Spinal cord (tissue), 10 donors: ENCODE measurements at places on chromosomes 5 and 9. TPM values are rescaled to one million over a fixed set of nuclear protein-coding genes. Genes with fewer than 3 reads are reported as not detected.

The ALDH1A1 gene
- 10.6 TPM for polyA plus RNA-seq

The F2RL1 gene
- 1.7 TPM for polyA plus RNA-seq

- no peak for DNase-seq
Observed at GRCh38 chr5:15376803-15377202, 123.2 kb upstream of the FBXL7 start.

DNA sequence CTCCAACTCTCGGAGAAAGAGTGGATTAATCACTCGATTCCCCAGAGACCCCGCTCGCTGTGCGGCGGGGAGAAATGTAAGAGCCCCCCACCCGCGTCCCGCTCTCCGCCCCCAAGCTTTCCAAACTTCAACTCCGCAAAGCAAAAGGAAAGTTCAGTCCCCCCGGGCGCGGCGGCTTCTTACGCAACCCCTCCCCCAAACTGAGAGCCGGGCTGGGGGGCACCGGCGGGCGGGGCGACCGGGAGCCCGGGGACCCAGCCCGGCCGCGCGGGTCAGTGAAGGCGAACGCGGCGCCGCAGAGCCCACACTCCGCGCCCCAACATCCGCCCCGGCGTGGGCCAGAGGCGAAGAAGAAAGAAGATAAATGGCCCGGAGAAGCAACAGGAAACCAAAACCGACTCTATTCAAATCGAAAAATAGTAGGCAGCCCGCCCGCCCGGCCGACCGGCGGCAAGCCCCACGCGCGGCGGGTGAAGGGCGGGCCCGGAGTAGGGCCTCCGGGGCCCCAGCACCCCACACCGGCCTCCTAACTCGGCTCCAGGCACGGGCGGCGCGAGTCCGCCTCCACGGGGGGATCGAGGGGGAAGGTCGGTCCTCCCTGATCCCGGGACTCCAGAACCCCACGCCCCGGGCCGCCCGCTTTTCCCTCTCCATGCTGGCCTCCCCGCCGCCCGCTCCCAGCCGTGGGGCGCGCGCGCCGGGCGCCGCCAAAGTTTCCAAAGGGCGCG, 720 bp downstream of the NOTCH1 start:
- DNase-seq: no peak

DNA sequence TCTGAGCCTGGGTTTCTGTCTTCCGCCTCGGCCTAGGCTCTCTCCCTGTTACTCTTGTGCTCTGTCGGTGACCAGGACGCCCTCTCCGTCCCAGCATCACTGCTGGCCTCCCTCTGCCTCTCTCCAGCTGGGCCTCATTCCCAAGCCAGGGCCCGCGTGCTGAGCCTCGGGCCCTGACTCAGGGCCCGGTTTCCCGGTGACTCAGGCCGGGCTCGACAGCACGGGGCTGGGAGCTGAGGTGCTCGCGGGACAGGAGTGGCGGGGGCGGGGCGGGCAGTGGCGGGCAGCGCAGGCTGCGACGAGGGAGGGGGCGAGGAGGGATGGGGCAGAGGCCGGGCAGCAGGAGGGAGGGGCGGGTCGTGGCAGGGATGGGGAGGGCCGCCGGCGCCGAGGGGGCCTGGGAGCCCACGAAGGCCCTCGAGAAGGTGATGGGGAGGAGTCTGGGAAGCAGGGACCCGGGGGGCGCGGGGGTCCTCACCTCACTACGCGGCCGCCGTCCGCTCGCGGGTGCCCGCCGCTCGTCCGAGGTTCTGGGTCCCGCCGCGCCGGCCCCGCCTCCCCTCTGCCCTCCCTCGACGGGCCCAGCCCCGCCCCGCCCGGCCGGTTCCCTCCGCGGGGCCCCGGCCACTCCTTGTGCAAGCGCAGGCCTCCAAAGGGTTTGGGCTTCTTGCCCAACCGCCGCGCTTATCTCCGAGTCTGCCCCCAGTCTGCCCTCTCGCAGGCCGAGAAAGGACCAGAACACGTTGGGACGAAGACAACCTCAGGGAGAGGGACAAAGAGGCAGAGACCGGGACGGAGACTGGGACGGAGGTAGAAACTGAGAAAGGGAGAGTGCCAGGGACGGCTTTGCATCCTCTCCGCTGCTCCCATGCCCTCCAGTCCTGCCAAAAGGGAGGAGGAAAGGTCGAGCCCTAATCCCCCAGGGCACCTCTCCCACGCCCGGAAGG, at the start of gene ARAP3:
Gene ARAP3, minus strand, starts transcription at position 536 of the 947 bp plus-strand sequence. CDS start 1,744 bp downstream, outside the sequence.
- no peak for DNase-seq

The TNFAIP8 gene
- 3.5 TPM for polyA plus RNA-seq

The FAM151B gene
- 3.7 TPM for polyA plus RNA-seq

The PAX5 gene
- 1.2 TPM for polyA plus RNA-seq

The GTF2H2 gene
- 32.1 TPM for polyA plus RNA-seq

The FAM169A gene
- polyA plus RNA-seq: 37.6 TPM

DNA sequence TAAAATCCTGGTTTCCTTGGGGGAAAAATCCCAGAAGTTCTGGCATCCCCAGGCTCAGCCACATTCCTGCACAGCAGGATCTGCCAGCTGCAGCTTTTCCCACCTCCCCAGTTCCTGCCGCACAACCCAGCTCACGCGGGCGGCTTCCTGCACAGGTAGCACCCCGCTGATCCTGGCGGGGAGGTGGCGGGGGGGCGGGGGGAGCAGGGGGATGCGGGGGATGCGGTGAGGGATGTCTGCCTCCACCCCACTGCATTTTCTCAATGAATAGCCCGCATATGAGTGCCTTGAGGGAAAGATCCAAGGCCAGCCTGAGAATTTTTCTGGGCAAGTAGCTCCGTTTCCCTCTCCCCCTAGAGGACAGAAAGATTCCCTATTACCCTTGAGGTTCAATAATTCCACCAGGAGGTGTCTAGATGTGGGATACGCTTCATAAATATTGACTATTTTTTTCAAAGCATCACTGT, 21.1 kb downstream of the GFPT2 start:
- DNase-seq: no peak

GRCh38 chr9:130466537-130467217, 21.9 kb downstream of the ASS1 start:
- DNase-seq: no peak

GRCh38 chr9:16161483-16161882, 608.6 kb downstream of the CCDC171 start:
- no peak for DNase-seq

DNA sequence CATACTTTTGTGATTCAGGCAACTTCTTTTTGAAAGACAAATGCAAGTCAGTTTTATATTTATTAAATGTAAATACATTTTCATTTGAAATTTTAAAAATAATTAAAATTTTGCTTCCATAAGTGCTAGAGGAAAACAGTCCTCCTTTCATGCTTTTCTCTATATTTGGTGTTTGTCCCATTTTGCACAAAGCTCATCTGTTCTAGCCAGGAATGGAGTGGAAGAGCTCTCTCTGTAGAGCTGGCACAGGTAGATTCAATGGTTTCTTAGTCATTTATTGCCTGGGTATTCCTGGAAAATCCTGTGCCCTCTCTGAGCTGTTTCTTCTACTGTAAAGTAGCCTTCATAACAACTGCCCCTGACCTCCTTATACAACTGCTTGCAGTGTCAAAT, 267.6 kb upstream of the HAPLN1 start:
- no peak for DNase-seq

- DNase-seq: no peak
Observed at GRCh38 chr5:171484460-171484899, 65.0 kb downstream of the FGF18 start.

The SLC45A2 gene
- polyA plus RNA-seq: 0.56 TPM

The PCDHB7 gene
- 5.5 TPM for polyA plus RNA-seq

- DNase-seq: no peak
Observed at GRCh38 chr9:98432134-98432533, 176.7 kb upstream of the TBC1D2 start.

DNA sequence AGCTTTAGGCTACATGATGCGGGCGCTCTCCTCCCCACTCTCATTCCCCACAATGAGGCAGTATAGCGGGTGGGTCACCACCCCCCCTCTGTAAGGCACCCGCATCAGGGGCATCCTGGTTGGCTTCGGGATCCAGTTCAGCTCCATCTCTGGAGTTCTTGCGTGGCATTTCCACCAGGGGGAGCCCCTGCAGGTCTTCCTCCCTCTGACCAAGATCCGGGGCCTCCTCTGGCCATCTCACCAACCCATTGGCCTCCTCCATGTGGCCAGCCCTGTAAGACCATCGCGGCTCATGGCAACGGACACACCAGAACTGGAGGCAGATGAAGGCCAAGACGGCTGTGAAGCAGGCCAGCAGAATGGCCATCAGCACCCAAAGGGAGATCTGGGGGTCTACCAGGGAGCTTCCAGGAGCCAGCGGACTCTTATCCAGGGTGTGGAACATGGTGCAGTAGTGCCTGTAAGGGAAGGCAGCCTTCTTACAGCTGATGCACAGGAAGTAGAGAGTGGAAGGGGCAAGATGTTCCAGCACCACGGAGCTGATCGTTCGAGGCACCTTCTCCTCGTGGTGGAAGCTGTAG, 77.0 kb downstream of the CYFIP2 start:
- no peak for DNase-seq

The RANBP3L gene
- 10.9 TPM for polyA plus RNA-seq

GRCh38 chr5:109936996-109937395, 247.3 kb downstream of the MAN2A1 start:
- DNase-seq: no peak

The HSPB3 gene
- 0.81 TPM for polyA plus RNA-seq

The CNTNAP3B gene
- 19.1 TPM for polyA plus RNA-seq

DNA sequence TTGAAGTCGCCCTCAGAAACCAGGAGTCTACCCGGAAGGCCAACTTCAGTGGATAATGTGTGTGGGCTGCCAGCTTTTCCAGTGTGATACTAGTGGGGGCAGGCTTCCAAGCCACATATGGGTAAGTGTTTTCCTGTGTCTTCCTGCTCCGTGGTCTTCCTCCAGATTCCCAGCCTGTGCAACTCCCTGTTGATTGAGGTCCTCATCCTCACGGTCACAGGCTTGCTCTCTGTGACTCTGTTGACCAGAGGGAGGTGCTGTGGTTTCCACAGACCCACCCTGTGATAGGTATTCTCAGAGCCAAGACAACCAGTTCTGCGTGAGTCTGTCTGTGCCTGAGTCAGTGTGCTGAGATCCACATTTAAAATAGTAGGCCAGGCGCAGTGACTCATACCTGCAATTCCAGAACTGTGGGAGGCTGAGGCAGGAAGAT, 388.0 kb upstream of the IRX2 start:
- no peak for DNase-seq

GRCh38 chr5:177509991-177510566, 453 bp upstream of the DOK3 start:
- DNase-seq: no peak

DNA sequence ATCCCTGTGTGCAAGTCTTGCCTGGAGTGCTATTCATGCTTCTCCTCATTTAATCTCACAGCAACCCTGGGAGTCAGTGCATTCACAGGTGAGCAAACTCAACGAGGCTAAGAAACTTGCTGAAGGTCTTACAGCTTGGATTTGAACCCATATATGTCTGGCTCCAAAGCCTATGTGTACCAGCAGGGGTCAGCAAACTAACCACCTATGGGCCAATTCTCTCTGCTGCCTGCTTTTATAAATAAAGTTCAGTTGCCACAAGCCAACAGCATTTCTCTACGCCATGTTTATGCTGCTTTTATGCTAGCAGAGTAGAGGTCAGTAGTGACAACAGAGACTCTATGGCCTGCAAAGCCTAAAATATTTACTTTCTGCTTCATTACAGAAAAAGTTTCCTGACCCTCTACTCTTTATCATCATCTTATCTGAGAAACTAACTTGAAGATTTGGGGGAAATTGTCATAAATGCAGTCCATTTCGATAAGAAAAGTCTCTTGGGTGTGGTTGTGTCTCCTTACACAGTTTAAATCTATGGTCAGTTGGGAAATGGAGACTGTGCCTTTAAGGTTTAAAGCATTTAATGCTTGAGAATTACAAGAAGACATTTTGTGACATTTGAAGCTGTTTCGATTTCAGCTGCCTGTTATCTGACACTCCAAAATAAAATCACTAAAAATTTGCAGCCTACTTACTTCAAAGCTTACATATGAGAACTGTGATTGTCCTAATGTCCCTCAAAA, 137.7 kb downstream of the PRELID2 start:
- DNase-seq: no peak
